Foreskin keratinocyte (primary cell): ENCODE measurements at places on chromosomes 11 and 22. TPM values are rescaled to one million over a fixed set of nuclear protein-coding genes. Genes with fewer than 3 reads are reported as not detected.

DNA sequence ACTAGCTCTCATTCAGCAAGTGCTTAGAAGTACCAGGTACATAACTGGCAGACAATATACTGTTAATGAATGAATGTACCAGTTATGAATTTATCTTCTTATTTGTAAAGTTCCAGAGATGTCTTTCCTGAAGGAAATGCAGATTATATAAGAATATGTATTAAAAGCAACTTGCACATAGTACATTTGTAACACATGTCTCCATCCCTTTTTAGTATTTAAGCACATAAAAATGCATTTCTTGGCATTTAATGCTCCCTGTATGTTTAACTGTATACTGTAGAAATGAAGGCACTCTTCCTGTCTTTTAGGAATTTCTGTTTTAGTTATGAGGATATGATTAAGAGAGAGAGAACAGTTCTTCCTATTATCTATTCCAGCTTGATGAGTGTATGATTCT is 241.3 kb downstream of the NELL1 start:
- no peak for DNase-seq

GRCh38 chr11:13259374-13259773 is 18.2 kb upstream of the BMAL1 start:
- no peak for DNase-seq

GRCh38 chr22:43969021-43969878 is 14.0 kb downstream of the SAMM50 start:
- DNase-seq = no peak

DNA sequence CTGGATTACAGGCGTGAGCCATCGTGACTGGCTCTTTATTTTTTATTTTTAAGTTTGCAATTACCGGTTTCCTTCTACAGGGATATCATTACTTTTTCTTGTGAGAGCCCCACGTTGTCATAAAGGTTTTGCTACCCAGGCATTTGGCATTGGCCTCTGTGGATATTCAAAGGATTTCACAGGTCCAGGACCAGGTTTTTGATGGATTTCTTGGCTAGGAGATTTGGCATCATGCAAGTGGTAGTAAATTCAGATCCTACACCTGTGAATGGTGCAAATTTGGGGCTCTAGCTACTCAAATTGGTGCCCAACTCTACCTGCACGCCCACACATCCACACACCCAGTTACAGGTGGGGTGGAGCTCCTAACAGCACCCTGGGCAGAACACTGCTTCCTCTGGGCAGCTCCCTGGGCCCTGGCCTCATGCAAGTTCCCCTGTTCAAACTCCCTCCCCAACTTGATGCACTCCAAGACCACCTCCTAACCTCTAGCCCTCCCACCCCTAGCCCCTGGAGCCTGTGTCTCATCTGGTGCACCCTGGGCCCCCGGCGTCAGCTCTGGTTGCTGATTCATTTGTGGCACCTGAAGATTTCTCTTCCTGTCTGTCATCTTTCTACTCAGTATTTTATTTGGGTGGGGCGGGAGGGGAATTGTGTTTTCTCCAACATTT is 9.3 kb upstream of the MRGPRD start:
- no peak for DNase-seq

- DNase-seq = no peak
Measured at GRCh38 chr11:96341211-96342013, 1.6 kb downstream of the MAML2 start.

DNA sequence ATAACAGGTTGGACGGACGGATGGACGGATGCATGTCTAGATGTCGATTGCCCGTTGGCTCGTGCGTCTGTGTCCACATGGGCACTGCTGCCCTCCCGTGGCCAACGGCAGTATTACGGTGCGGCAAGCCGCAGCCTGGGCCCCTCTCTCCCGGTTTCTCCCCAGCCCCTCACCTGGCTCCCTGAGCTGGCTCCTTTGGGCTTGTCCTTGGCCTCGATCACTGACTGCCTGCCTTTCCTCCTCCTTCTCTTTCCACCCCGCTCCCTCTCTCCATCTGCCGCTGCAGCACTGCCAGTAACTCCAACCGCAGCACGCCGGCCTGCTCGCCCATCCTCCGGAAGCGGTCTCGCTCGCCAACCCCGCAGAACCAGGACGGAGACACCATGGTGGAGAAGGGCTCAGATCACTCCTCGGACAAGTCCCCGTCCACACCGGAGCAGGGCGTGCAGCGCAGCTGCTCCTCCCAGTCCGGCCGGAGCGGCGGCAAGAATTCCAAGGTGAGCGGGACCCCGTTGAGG is 77.3 kb downstream of the SCN3B start:
- DNase-seq = no peak

DNA sequence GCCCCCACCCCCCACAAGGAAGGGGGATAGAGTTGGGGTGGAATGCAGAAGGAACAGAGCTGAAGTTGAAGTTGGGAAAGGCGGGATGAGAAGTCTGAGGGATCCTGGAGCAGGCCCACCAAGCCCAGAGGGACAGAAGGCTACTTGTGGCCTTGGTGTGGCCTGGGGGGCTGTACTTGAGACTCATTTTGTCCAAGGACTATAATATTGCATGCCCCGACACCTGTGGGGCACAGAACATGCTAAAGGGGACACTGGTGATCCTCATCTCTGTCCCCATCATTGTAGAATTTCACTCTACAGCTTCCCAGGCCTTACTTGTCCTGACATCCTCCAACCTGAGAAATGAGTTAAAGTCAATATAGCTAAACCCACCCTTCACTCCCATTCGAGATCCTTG is 1.3 kb downstream of the ESAM start:
- DNase-seq = no peak

DNA sequence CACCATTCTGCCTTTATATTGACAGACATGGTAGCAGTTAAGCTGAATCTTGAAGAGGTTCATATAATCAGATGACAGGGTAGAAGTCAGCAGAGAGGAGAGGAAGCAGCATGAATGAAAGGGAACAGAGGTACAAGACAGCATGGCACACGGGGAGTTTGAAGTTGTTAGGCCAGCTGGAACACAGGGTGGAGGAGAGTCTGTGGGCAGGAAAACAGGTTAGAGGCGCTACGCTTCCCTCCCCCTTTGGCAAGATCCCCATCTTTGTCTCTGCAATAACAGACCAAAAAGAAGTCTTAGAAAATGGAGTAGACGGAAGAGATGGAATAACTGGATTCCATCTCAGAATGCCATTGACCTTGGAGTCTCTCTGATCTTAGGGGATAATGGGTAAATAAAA is 20.0 kb upstream of the NDUFC2 start:
- no peak for DNase-seq

DNA sequence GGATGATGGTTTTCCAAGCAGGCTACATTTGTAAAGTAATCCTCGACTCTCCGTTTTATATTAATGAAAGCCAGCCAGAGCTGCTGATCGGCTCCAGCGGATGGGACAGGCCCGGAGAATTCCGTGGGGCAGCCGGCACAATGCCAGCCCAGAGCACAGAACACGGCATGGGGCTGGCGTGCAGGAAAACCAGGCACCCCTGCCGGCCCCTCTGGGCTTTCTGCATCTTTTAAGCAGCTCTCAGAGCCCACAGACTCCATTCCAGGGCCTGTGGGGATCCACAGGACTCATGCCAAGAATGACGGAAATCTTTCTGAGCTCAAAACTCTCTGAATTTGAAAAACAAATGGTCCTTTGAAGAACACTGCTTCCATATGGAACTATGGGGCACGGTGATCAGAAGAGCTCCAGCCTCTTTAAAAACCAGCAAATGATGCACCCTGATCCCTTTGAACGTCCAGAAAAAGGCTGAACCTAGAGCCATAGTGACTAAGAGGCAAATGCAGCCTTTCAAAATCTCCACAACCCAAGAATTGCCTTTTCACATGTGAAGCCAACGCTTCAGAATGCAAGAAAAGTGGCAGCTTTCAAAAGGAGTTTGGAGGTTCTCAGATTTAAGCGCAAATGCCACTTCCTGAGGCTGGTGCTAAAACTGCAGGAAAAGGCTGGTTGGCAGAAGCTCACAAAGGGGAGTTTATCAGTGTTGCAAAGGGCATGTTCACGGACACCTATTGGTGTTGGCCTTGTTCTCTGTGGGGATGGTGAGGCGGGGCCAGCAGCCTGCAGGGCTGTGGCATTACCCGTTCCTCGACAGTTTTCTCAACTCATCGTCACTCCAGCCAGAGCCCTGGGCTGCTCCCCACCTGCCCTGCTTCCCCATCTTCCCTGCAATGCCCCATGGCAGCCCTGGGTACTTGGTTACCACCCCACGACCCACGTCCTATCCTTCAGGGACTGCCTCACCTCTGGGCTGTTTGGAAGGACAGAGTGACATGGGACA is 212.5 kb downstream of the CTTN start:
- no peak for DNase-seq

DNA sequence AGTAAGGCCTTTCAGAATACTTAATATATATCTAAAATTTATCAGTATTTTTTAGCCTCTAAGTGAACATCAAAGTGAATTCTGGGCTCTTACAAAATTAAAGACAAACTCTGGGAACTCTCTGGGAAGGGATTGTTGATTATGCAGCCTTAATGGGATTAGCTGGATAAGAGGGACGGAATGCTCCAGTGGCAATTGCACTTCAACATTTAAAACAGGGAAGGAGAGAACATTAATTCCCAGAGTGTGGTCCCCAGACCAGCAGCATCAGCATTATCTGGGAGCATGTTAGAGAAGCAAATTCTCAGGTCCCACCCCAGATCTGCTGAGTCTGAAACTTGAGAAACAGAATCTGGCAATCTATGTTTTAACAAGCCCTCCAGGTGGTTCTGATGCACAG is 46.5 kb downstream of the POLD3 start:
- DNase-seq = no peak

DNA sequence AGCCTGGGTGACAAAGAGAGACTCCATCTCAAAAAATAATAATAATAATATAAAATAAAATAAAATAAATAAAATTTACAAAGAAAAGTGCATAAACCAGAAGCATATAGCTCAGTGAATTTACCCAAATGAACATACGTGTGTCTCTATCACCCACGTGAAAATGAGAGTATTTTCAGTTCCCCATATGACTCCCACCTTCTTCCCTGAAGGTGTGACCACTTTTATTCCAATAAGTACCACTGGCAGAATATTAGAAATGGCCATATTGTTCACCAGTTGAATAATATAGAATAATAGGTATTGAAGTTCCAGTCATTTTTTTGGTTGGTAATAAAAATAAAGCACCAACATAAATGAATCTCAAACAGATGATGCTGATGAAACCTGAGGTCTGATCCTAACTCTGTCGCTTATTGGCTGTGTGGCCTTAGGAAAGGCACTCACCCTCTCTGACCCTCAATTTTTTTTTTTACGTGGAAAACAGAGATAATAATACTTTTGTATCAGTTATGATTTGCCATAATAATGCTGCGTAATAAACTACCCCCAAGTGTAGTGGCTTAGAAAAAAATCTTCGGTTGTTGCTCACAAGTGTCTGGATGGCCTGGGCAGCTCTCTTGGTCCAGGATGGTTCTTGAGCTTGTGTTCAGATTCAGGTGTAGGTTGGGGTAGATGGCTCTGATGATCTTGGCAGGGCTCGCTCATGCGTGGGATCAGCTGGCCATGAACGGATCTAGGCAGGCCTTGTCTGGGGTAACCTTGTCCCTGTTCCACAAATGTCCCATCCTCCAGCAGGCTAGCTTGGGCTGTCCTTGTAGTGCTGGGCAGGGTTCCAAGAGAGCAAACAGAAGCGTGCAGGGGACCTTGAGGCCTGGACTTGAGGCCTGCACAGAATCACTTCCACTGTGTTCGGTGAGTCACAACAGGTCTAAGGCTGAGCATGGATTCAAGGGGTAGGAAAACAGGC is 88.1 kb downstream of the MYO18B start:
- no peak for DNase-seq

- no peak for DNase-seq
Measured at GRCh38 chr22:33639588-33640254, 280.6 kb downstream of the LARGE1 start.

- DNase-seq = no peak
Measured at GRCh38 chr11:16512899-16513241, 156.5 kb upstream of the SOX6 start.

DNA sequence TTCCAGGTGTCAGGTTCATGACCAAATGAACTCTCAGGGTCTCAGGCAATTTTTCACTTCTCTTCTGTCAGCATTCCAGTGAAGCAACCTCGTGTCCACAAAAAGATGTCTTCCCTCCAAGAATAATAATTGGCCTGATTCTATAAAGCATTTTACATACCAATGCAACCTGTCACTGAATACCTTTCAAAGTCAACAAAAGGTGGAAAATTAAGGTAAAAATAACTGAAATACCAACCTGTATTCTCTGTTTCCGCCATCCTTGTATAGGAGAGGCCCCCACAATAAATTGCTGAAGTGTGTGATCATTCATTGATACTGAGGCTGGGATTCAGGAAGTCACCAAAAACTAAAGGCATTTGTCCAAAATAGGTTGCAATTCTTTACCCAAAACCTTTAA is 77.4 kb upstream of the TMEM45B start:
- no peak for DNase-seq

- DNase-seq = no peak
Measured at GRCh38 chr11:76728778-76729177, 54.4 kb upstream of the TSKU start.

DNA sequence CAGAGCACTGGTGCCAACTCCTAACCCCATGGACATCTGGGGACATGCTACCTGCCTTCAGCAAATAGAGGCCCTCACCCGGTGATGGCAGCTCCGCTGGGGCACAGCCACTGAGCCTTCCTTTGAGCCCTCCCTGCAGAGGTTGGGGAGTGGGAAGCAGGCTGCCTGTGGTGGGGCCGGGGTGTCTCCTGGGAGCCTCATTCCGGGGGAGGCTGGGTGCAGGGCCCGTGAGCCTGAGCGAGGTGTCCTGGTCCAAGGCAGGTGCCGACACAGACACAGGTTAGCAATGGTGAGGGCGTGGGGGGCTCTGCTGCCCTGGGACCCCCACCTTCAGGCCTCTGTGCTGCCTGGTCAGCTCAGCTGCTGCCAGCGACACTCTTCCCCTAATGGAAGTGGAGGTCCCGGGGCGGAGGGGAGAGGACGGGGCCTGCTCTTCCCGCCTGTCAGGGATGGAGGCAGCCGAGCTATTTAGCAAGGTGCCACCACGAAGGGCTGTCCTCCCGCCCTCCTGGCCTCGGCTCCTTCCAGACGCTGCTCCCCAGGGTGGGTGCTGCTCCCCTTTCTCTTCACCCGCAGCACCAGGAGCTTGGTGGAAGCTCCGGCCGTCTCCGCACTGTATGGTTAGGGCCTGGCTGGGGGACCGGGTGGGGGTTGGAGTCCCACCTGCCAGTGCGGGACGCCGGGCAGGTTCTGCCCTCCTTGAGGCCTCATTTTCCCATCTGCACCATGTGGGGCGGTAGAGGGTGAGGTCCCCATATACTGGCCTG is 11.2 kb downstream of the TSPAN4 start:
- no peak for DNase-seq

DNA sequence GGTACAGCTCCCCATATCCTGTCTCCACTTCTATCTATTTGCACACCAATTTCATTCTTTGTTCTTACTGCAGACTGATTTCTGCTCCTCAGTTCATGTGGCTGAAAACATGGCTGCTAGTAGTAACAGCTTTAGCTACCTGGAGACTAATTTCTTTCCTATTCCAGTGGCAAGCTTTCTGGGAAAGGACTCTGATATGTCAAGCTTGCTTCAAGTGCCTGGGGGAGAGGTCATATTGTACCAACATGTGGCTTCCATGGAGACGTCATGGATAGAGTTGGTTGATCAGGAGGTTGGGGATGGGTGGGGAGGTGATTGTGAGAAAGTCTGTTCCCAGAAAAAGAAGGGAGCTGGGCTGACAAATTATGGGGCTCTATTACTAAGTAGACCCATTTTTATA is 44.9 kb downstream of the ADM start:
- DNase-seq = no peak

- DNase-seq = no peak
Measured at GRCh38 chr22:44362249-44363012, 49.7 kb upstream of the SHISAL1 start.

Gene GNAZ
- 0.27 and 0.28 TPM in 2 replicates for total RNA-seq

Gene TCN1
- total RNA-seq = not detected in 2 replicates

Gene ADM2
- total RNA-seq = 0.95 and 2.0 TPM in 2 replicates

Gene SLCO2B1
- not detected in 2 replicates for total RNA-seq

Gene FGF19
- 0.04 and 0.17 TPM in 2 replicates for total RNA-seq
